ENCODE measurements at places on chromosomes 1 and 21. TPM values are rescaled to one million over a fixed set of nuclear protein-coding genes. Genes with fewer than 3 reads are reported as not detected.

GRCh38 chr1:36909946-36910725 is 124.2 kb downstream of the GRIK3 start:
- DNase-seq, result no peak

DNA sequence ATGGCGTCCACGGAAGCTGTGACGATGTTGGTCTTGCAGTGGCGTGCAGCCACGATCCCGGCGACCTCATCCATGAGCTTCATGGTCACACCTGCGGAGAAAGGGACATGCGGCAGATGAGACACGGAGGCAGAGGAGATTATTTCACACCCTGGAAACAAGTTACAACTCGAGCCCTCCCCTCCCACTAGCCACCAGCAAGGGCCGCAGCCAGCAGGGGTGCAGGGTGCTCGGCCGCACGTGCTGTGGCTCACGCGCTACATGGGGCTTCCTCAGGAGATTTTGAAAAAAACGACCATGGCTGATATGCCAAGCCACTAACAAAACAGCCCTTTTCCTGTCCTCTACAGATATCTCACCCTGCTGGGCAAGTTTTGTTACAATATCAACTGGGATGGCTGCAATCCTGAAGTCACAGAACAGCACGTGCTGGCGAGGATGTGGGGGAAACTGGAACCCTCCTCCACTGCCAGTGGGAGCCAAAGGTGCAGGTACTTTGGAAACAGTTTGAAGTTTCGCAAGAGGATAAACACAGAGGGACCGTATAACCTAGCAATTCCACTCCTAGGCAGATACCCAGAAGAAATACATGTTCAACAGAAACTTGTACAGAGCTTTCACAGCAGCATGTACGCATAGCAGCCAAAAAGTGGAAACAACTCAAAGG is 34.1 kb upstream of the GPR153 start:
- DNase-seq, result no peak

DNA sequence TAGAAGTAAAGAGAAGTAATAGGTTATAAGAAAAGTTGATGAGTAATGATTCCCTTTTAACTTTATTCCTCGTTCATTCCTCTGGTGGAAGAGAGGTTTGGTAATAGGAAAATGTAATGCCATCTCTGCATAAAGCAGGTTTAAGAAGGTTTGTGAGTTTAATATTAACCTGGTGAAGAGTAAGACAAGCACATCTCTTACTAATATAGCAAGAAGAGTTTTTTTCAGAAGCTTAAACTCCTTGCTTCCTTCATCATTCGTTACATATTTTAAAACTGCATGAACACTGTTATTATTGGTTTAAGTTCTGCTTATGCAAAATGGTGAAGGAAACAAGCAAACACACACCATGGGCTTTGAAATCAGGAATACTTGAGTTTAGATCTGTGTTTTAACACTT is 9.2 kb upstream of the PLA2G4A start:
- DNase-seq, result no peak

GRCh38 chr1:93346421-93346993 is 800 bp downstream of the DR1 start:
- DNase-seq, result peak; percentile 59

- peak; percentile 37 for DNase-seq
These were observed 33.9 kb upstream of the LGALS8 start for GRCh38 chr1:236489710-236490377.

DNA sequence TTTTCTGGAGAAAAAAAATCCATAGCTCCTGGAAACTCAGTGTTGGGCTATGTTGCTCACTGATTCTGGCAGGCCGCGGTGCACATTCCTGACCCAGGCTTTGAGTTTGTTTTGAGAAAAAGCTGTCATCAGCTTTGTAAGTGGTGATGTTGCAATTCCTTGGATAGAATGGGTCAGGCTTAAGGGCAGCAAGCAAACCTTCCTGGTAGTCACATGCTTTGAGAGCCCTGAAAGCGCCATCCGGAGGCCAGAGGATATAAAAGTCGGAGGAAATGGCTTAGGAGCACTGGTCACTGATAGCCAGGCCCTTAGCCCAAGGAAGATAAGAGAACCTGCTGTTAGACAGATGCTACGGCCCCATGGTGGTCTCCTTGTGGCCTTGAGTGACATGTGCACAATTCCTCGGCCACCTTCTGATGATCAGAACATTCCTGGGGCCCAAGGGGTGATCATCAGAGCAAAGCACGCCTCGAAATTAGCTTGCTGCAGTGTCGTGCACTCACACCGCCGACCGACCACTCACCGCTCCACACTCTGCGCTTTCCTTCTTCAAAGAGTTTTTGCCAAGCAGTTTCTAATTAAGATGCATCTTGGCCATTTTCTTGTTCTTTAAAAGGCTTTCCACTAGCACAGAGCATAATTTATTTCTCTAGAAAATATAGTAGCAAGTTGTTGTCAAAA is 78.6 kb downstream of the MAN1C1 start:
- DNase-seq, result peak; percentile 87

DNA sequence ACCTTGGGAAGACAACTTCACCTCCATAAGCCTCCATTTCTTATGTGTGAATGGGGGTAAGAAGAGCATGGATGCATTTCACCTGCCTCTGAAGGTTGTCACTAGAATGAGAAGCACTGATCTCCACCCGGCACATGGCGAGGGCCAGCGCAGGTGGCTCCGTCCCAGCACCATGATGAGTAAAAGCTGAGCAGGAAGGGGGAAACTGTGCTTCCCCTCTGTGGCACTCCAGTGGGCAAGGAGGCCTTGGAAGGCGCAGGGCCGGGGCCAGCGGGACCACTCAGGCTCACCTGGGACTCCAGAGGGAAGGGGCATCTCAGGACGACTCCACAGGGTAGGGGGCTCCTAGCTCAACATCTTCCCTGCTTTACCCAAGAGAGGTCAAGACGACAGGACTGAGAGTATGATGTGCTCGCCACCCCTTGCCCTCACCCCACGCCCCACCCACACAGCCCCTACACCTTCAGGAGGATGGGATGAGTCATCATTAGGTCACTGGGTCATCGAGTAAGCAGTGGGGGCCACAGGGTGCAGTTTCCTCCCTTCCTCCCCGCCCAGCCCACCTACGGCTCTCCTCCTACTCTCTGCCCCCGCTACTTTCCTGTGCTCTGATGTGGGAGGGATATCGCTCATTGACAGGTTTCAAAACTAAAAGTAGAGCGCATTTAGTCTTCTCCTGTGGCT is 112.1 kb downstream of the HIVEP3 start:
- DNase-seq, result no peak

DNA sequence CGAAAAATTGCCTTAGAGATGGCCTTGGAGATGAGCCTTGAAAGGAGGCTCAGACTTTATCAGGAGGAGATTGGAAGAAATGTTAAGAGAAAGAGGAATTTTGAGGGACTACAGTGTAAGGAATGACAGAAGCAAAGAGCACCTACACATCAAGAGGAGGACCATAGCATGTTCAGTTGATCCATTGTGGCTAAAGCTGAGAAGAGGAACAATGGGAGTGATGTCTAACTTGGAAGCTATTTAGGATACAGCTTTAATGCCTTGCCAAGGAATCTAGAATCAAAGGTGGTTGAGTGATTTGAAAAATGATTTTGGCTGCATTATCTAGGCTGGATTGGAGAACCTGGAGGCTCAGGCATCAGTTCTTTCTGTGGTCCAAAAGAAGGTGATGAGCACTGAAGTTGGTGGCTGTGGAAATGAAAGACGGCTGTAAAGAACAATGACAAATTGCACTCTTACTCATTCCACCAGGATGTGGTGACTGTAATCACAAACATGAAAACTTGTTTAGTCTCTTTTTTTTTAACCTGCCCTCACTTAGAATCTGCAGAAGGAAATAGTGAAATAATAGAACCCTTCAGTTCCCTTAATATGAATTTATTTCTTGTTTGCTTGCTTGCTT is 11.3 kb downstream of the FAM20B start:
- peak; percentile 32 for DNase-seq

- peak; percentile 72 for DNase-seq
These were observed 46.7 kb downstream of the GALNT2 start for GRCh38 chr1:230113593-230114236.

DNA sequence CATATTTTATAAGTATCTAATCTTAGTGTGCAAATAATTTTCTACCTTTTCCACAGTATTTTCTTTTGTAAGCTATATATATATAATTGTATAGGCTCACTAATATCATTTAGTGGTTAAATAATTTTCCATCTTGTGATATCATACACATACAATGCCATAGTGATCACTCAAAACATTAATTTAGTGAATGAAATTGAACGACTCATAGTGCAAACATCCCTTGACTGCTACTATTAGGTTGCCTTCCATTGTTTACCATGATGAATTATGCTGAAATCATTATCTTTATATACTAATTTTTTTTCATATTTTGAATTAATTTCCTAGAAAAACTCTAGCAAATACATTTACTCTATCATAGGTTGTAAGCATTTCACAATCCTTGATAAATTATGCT is 127.1 kb downstream of the PCNX2 start:
- peak; percentile 16 for DNase-seq

GRCh38 chr1:187787736-187788135 is 959.0 kb downstream of the PLA2G4A start:
- no peak for DNase-seq

DNA sequence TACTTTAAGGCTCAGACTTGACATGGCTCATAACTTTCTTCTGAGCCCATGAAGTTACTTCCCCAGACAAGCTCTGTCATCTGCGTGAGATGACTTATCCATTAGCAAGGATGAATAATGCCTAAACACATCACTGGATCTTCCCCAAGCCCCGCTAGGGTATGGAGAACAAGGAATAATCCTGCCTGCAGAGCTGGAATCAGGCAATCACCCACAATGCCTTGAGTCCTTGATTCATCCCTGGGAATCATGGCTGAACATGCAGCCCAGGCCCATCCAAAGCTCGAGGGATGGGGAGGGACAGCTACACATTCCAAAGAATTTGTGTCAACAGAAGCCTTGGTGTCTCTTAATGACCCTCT is 131.7 kb downstream of the PSMG1 start:
- no peak for DNase-seq

GRCh38 chr1:115317101-115318012 is 20.7 kb downstream of the NGF start:
- DNase-seq, result no peak

DNA sequence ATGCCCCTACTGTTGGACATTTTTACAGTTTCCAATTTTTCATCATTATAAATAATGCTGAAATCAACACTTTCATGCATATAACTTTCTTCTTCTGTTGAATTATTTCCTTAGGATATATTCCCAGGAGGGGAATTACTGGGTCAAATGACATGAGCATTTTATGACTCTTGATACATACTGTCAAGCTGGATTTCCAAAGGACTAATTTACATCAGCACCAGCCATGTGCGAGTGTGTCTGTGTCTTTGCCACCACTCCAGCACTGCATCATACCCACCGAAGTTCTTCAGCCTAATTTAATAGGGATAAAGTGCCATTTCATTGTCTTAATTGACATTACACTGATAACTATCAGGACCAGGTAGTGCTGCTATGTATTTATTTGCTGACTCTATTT is 146.7 kb downstream of the CSMD2 start:
- DNase-seq, result no peak

- no peak for DNase-seq
These were observed 204.9 kb upstream of the USP24 start for GRCh38 chr1:55420026-55420425.

DNA sequence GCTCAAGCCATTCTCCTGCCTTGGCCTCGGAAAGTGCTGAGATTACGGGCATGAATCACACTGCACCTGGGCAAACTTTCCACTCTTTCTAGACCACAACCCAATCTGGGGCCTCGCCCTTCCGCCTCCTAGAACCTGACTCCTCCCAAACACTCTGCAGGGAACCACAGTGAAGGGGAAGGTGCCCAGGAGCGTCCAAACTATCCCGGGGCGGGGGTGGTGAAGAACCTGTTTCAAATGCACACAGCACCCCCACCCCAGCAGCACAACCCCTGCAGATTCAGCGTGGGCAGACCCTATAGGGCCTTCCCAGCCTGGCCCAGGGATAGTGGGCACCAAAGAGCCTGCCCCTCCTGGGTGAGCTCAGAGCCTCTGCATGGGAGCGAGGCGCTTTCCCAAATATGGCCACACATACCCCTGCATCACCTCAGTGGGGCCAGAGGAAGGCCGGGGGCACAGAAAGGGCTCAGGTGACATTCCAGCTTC is 86.9 kb downstream of the STUM start:
- DNase-seq, result no peak

- no peak for DNase-seq
These were observed 10.1 kb downstream of the GNG4 start for GRCh38 chr1:235639226-235640205.

- no peak for DNase-seq
These were observed 93.1 kb downstream of the MRPS6 start for GRCh38 chr21:34166468-34166867.

- no peak for DNase-seq
These were observed 780 bp upstream of the CROCC start for GRCh38 chr1:16920951-16921350.

DNA sequence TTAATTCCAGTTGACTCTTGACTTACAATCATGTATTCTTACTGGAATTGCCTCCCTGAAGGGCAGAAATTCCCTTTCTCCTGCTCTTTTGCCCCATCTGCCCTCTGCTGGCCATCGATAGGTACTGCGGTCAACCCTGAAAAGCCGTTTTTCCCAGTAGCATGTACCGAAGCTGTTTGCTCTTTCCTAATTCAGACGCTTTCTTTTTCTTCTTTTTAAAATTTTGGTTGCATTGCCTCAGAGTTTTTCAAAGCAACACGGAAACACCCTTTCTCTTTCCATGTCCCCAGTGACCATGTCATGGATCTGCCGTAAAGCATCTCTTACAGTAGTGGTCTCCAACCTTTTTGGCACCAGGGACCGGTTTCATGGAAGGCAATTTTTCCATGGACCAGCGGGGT is 164.2 kb upstream of the C1orf21 start:
- DNase-seq, result peak; percentile 57

GRCh38 chr1:241799416-241799815 is 48.6 kb upstream of the EXO1 start:
- no peak for DNase-seq

- DNase-seq, result no peak
These were observed 22.8 kb downstream of the DHX9 start for GRCh38 chr1:182861994-182862393.

GRCh38 chr1:111281411-111281810 is 9.2 kb upstream of the CHIA start:
- no peak for DNase-seq

DNA sequence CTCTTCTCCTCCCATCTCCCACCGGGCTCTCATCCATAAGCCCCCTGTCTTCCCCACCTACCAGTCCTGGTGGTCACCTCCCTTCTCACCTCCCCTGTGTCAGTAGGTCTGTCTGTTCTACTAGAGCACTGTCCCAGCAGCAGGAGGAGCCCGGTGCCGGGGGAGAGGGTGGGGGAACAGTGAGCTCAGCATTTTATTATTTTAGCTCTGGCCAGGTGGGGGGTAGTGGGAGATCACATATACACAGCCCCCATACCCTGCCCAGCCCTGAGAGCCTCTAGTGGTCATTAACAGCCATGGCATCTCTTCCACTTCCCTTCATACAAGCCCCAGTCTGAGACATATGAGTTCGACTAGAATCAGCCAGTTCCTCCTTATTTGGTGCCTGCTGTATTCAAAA is at the start of gene TMOD4:
Gene TMOD4, minus strand, starts transcription at position 119 of the 400 bp plus-strand sequence. CDS start 1,106 bp downstream, outside the sequence.
- DNase-seq, result peak; percentile 19

Gene PTGS2
- 24.1 TPM for total RNA-seq

Gene PODN
- 2.0 TPM for total RNA-seq

Gene TRIM45
- 3.3 TPM for total RNA-seq

Gene HSPA6
- not detected for total RNA-seq

Gene NIPAL3
- 16.0 TPM for total RNA-seq

Gene TRIM17
- total RNA-seq, result not detected

Gene AKR7A3
- 0.49 TPM for total RNA-seq

Gene HRNR
- not detected for total RNA-seq

Gene HAPLN2
- total RNA-seq, result not detected

Gene VANGL2
- total RNA-seq, result not detected

Gene SOAT1
- total RNA-seq, result 38.2 TPM

Gene HENMT1
- total RNA-seq, result 4.4 TPM
